CD4-positive, alpha-beta T cell treated with Interferon alpha-2 for 1 hour (primary cell): ENCODE measurements at places on chromosomes 3 and 15.

GRCh38 chr3:52712291-52713212 is 6.6 kb downstream of the SPCS1 start:
- no peak for DNase-seq

DNA sequence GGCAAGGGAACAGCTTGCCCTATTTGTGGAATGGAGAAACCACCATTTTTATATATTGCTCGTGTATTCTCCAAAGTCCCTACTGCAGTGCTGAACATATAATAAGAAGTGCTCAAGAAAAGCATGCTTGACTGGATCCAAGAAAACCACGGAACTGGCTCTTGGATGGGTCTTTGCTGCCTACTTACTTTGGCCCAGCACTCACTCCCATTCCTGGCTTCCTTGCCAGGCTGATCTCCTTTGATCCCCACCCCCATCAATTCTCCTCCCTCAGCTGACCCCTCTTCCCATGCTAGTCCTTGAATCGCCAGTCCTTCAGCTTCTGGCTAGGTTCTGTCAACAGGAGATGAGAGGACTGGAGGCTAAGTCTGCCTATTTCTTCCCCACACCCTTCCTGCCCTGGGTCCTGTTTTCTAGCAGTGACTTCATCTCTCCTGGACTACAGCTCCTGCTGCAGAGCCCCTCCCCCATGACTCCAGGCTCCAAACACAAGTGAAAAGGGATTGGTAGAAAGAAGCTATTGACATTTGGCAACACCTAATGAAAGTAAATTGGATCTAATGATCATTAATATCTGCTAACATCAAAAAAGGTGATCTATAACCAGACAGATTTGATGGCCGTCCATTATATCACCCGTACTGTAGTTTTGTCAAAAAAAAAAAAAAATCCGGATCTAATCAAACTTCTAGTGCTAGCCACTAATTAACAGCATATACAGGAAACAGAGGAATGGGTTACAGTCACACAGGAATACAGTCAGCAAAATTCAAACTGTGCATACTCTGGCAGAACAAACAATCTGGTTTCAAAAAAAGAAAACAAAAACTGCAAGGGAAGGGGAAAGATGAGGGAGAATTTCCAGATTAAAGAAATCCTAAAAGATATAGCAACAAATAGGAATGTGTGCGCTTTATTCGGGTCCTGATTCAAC is 7.8 kb downstream of the FAM240A start:
- no peak for DNase-seq

DNA sequence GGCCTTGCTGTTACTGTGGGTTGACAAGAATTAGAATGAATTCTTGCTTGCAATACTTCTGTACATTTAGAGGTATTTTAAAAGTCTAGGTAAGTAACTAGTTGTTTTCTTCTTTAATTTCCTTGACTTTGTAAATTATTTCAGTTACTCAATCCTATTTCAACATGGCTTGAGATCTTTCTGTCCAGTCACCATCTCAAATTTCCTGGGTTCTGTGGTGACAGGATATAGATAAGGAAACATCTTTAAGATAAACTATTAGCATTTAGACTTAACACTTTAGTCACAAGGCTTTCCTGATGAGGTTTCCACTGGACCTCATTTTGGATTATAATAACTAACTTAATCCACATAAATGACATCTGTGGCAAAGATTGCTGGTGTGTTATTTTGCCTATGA is 195.9 kb upstream of the DPH6 start:
- no peak for DNase-seq

- DNase-seq, result no peak
Measured at GRCh38 chr3:42980909-42981308, 1.8 kb downstream of the GASK1A start.

DNA sequence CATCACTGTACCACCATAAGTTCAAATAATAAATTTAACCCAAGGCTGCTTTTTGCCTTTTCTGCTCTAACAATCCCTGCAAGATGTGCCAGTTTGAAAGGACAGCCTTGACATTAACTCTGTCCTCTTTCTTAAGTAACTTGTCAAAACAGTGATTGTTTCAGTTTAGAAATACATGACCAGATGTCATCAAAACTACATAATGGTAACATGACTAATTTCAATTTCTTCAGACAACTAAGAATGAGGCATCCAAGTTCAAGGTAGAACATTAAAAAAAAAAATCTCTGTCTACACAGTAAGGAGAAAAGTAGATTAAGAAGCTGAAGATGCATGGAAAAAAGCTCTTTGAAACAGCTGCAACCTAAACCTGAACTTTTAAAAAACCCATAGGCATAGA is 47.4 kb downstream of the SHQ1 start:
- no peak for DNase-seq

DNA sequence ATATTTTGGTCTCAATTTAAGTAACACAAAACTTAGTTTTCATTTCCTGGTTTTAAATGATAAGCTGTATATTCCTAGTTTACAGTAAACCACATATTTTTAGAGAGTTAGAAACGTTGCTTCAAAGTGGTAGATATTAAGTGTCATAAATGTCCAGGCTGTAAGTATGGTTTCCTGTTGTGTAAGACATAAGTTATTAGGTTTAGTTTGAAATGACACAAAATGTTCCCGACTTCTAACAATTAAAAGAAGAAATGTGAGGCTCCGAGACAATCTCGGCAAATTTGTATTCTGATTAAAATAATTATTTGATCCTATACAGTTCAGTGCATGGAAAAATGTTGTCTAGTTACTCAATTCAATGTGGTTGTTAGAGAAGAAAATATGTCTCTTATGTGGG is 387.3 kb downstream of the EPHA3 start:
- no peak for DNase-seq

GRCh38 chr3:106957029-106957428 is 420.2 kb upstream of the CCDC54 start:
- no peak for DNase-seq

GRCh38 chr3:148763986-148764935 is 63.4 kb upstream of the CPB1 start:
- no peak for DNase-seq

GRCh38 chr3:125043599-125044151 is 12.1 kb downstream of the HEG1 start:
- DNase-seq, result no peak

DNA sequence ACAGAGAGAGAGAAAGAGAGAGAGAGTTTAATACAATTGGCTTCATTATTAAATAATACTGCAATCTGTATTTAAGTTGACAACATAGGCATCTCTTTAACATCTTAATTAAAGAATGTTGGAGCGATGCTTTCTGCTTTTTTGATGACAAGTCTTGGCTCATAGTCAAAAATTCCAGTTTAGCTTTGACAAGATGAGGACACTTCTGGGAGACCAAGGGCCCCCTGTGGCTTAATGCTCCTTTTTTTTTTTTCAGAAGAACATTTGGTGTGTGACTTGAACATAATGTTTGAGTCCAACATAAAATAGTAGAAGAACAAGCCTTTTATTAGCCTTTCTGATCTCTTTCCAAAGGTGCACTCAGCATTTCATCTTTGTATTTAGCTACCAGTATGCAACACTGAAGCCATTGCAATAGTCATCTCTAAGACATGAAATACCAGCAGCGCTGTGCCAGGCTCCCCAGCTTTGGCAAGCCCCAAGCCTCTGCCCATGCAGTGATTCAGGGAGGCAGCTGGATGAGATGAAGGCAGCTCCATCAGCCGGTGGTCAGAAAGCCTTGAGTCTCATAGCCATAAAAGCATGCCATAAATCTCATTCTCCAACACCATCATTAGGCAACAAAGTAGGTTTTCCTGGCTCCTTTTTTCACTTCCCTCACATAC is 349.4 kb upstream of the SEMA6D start:
- no peak for DNase-seq

GRCh38 chr15:69531665-69532027 is 79.0 kb downstream of the RPLP1 start:
- DNase-seq, result no peak

- DNase-seq, result no peak
Measured at GRCh38 chr3:168951884-168952283, 711.6 kb downstream of the MECOM start.

DNA sequence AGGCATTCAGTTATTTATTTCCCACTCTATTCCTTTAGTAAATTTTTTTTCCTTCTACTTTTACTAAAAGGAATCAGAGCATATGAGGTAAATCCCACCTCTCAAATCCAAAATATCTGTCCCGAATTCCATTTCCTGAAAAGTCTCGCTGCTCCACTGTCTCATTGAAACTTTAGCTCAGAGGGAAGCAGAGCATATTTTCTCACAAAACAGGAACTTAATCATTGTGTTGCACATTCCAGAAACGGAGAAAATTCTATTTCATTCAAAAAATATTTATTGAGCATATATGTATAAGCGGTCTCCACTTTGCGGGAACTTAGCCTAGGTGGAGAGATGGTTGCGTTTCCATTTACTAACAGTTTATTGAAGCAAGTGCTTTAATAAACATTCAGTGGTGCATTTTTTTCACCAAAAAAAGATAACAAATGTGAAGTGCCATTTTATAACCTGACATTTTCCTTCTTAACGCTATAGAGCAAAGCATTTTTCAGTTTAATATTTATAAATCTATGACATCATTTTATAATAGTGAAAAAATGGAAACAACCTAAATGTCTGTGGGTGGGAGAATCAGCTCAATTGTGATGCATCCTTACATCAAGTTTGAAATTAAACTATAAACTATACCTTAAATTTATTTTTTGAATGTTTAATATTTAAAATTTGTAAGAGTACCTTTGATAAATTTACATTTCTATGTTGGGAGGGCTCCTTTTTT is 67.2 kb upstream of the CSTA start:
- no peak for DNase-seq

DNA sequence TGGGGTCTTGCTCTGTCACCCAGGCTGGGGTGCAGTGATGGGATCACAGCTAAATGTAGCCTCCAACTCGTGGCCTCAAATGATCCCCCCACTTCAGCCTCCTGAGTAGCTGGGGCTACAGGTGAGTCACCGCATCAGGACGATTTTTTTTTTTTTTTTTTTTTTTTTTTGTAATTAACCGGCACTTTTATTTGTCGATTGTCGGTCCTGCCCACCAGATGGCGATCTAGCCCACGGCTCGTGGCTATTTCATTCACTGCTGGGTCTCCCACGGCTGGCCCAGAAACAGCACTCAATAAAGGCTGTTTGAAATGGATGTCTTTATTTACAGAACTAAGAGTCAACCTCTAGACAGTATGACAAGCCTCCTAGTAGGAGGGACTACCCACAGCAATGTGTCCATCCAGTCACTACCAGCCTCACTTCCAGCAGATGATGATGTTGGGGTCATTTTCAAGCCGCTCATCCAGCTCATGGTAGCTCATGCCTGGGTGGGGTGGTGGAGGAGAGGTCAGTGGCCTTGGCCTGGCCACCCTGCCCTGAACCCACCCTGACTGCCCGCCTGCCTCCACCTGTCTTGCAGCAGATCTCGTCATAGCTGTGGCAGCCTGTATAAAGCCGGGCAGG is 1.8 kb upstream of the ZMYND10 start:
- peak; percentile 88 for DNase-seq

- DNase-seq, result peak; percentile 72
Measured at GRCh38 chr15:89177633-89178306, 43.6 kb downstream of the RLBP1 start.

DNA sequence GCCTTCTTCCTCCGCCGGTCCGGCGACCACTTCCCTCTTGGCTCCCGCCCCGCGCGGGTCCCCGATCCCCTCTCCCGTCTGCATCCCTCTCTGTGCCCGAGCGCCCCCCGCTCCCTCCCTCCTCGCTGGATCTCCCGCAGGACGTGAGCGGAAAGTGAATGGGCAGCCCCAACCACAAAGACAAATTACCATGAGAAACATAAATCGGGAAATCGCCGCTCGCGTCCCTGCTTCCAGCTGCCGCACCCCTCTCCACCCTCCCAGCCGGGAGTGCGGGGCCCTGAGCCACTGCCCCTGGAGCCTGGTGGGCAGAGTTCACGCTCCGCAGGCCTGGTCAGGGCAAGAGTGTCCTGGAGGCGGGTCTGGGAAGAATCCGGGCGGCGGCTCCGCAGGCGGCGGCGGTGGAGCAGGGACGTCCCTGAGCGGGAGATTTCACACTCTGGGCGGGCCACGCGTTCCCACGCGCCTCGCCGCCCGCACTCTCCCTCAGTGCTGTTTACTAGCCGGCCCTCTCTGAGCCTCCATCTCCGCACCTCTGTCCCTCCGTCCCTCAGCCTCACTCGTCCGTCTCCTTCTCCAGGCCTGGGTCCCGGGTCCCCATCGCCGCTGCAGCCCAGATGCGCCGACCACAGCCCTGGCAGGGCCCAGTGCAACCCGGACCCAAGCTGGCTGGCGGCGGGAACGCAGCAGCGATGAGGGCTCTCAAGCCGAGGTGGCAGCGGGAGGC is 835 bp downstream of the SEMA5B start:
- peak; percentile 3 for DNase-seq

GRCh38 chr3:180909369-180910127 is 2.9 kb upstream of the FXR1 start:
- DNase-seq, result no peak

- no peak for DNase-seq
Measured at GRCh38 chr3:13708301-13708700, 159.4 kb downstream of the FBLN2 start.

DNA sequence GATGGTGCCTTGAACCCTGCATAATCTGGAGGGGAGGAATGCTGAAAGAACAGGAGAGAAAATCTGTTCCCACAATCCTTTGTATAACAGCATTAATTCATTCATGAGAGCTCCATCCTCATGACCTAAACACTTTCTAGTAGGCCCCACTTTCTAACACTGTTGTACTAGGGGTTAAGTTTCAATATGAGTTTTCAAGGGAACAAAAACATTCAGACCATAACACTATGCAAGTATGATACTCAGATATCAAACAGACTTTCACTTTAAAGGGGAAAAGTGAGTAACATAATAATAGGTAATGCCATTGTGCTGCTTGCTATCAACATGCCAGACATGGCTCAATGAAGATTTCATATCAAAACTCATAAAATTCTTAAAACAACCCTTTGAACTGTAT is 32.4 kb upstream of the PLSCR2 start:
- no peak for DNase-seq

- DNase-seq, result no peak
Measured at GRCh38 chr15:80514071-80514780, 110.0 kb downstream of the ARNT2 start.

DNA sequence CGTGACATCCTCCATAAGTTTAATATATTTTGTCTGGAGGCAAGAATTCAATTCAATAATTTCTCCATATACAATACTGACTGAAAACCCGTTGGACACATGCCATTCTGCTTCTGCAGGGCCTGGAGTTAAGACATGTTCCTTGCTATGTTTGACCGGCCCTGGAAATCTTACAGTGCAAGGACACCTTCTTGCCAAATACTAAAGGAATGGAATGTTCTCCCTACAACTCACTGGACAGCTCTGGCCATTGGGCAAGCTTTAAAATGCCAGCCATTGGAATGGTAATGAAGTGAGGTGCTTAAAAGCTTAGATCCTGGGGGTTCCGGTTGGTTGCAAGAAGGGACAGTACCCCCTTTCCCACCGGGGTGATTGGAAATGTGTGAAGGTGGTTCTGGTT is 329.8 kb upstream of the PROK2 start:
- DNase-seq, result no peak

DNA sequence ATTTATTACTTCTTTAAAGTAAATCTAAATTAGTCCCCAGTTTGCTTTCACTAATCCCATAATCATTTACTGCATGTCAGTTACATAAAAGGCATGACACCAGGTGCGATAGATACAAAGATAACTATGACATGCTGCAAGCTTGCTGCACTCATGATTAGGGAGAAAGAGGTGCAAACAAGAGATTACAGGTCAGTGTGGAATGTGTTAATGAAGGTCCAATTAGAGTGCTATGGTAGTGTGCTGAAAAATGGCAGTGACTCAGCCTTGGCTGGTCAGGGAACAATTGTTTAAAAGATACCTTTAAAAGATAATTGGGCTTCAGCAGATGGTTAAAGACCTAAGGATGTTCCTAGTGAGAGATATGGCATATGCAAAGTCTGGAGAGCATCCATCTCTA is 352.6 kb upstream of the TGFBR2 start:
- DNase-seq, result no peak

- no peak for DNase-seq
Measured at GRCh38 chr3:11705049-11705448, 61.3 kb upstream of the VGLL4 start.
